Thoracic aorta (tissue), 2 donors: ENCODE measurements at places on chromosomes 12 and 14. TPM values are rescaled to one million over a fixed set of nuclear protein-coding genes. Genes with fewer than 3 reads are reported as not detected.

SDR9C7 gene
- not detected for total RNA-seq

SLIRP gene
- 347 TPM for total RNA-seq

CD69 gene
- total RNA-seq, result 40.3 TPM

KRT74 gene
- not detected for total RNA-seq

ISCA2 gene
- 6.5 TPM for total RNA-seq

KRT6C gene
- not detected for total RNA-seq

GPR84 gene
- total RNA-seq, result 2.3 TPM

SYNDIG1L gene
- 0.21 TPM for total RNA-seq

CISTR gene
- total RNA-seq, result not detected

CRY1 gene
- total RNA-seq, result 40.6 TPM

PTHLH gene
- total RNA-seq, result 5.6 TPM

- H3K27ac ChIP-seq, result no peak overlapping the region
- H3K36me3 ChIP-seq, result no peaks in the 10 kb centered on the region
- H3K27me3 ChIP-seq, result no peaks in the 10 kb centered on the region
- H3K4me1 ChIP-seq, result peaks cover 10% of the 10 kb centered on the region
These were observed 52.0 kb upstream of the PSMA6 start for GRCh38 chr14:35240231-35240630.

DNA sequence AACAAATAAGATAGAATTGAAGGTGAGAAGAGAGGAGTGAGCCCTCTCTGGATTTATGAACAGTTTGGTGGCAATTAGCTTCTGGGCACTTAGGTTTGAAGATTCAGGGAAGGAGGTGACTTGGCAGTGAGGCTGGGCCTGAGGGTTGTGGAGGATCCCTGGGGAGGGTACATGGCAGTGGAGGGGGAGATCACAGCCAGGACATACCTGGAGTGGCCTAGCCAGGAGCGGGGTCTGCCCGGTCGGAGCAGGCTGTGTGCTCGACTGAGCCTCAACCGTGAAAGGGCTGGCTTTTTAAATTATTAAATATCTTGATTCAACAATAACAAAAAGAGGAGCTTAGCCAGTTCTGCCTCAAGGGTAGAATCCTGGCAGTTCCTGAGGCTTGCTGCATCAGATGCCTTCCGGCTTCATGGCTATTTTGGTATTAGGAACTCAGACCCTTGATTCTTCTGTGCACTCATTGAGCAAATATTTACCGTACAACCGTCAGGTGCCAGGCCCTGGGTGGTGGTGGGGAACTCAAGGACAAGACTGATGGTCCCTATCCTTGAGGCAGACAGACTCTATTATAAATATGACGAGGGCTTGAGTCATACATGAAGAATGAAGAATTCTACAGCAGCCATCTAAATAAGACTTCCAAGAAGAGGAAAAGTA lies 73.4 kb downstream of the SPTB start:
- H3K27ac ChIP-seq, result peak overlapping the region; percentile 92
- no peaks in the 10 kb centered on the region for H3K36me3 ChIP-seq
- H3K4me3 ChIP-seq, result peak overlapping the region; percentile 28
- no peaks in the 10 kb centered on the region for H3K27me3 ChIP-seq
- H3K4me1 ChIP-seq, result peaks cover 51% of the 10 kb centered on the region
- peak; percentile 60 for DNase-seq

DNA sequence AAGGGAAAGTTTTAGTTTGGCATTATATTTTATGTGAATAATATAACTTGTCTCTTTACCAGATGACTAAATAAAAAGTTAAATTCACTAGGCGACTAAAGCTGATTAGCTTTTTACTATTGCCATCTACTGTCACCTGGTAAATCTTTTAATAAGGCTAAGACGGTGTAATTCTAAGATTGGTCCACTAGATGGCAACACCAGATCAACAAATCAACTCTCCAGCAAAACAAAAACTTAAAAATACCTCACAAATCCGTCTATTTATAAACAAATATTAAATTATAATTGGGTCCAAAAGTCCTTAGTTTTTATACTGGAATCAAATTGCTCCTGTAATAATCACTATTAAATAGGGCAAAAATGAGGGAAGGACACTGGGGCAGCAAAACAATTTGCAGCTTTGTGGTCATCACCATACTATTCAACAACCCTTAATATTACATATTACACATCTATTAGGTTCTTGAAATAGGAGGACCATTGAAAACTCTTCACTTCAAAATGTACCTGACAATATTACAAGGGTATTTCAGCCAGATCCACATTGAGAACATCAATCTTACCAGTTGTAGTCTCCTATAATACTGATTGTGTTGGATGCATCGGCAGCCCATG lies 47.9 kb downstream of the GALC start:
- no peak for DNase-seq
- H3K27me3 ChIP-seq, result no peaks in the 10 kb centered on the region
- peaks cover 21% of the 10 kb centered on the region for H3K36me3 ChIP-seq
- H3K4me1 ChIP-seq, result no peaks in the 10 kb centered on the region
- H3K4me3 ChIP-seq, result no peak overlapping the region
- H3K27ac ChIP-seq, result no peak overlapping the region

- no peak overlapping the region for H3K27ac ChIP-seq
- H3K36me3 ChIP-seq, result no peaks in the 10 kb centered on the region
- no peak overlapping the region for H3K4me3 ChIP-seq
- DNase-seq, result no peak
- H3K4me1 ChIP-seq, result no peaks in the 10 kb centered on the region
These were observed 48.7 kb upstream of the CDKN3 start for GRCh38 chr14:54348001-54348611.

DNA sequence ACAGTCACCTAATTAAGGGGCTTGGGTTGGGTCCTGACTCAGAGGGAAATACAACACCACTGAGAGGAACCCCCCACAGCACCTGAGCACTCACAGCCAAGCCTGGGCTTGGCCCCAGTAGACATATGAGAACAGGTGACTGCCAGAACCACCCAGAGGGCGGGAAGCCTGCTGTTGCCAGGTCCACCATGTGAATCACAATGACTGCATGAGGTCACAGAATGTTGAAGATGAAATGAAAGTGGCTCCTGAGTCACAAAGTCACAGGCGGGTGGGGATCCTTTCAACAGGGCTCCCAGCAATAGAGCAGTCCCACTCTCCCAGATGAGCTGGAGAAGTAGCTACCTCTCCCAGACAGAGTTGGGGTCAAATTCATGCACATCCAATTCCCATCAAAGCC lies at the start of gene LRRC74A:
LRRC74A (plus strand) TSS at position 287 of the 400 bp plus-strand sequence. CDS start 290 bp downstream, outside the sequence.
- H3K4me1 ChIP-seq, result peaks cover 7% of the 10 kb centered on the region
- no peak for DNase-seq
- H3K36me3 ChIP-seq, result no peaks in the 10 kb centered on the region
- H3K27ac ChIP-seq, result no peak within 1 kb of the TSS
- H3K27me3 ChIP-seq, result no peaks in the 10 kb centered on the region

DNA sequence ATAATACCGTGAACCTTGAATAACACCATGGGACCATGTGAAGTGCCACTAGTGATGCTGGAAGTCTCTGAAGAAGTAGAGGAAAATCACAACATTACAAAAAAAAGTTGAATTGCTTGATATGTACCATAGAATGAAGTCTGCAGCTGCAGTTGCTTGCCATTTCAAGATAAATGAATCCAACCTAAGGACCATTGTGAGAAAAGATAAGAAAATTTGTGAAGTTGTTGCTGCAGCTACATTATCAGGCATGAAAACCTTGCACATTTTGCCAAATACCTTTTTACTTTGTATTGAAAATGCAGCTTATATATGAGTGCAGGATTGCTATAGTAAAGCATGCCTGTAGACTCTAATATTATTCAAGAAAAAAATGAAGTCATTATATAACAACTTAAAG lies 126.5 kb downstream of the NUBPL start:
- H3K4me1 ChIP-seq, result no peaks in the 10 kb centered on the region
- no peaks in the 10 kb centered on the region for H3K27me3 ChIP-seq
- H3K4me3 ChIP-seq, result no peak overlapping the region
- no peak overlapping the region for H3K27ac ChIP-seq

GRCh38 chr12:114834621-114835020 lies 150.6 kb upstream of the TBX3 start:
- H3K27me3 ChIP-seq, result no peaks in the 10 kb centered on the region
- H3K27ac ChIP-seq, result no peak overlapping the region
- DNase-seq, result no peak
- H3K4me1 ChIP-seq, result no peaks in the 10 kb centered on the region
- H3K4me3 ChIP-seq, result no peak overlapping the region
- no peaks in the 10 kb centered on the region for H3K36me3 ChIP-seq

- no peak overlapping the region for H3K4me3 ChIP-seq
- H3K27ac ChIP-seq, result no peak overlapping the region
- no peaks in the 10 kb centered on the region for H3K36me3 ChIP-seq
- no peaks in the 10 kb centered on the region for H3K27me3 ChIP-seq
- DNase-seq, result no peak
These were observed 531.0 kb downstream of the CCER1 start for GRCh38 chr12:90423965-90424364.

DNA sequence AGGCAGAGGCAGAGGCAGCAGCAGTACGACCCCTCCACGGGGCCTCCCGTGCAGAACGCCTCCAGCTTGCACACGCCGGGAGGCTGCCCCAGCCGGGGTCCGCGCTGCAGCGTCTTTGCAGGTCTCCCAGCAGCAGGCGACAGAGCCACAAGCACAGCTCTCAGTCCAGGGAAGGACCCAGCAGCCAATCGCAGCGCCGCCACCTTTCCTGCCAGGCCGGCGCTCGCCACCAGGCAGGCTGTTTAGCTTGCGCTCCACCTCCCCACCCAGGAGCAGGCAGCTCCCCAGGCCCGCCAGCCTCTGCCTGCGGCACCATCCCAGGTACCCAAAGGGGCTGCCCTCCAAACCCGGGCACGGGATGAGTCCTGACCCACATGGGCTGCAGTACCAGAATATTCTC lies 25.2 kb downstream of the DDX51 start:
- H3K36me3 ChIP-seq, result peaks cover 50% of the 10 kb centered on the region
- DNase-seq, result no peak
- H3K4me3 ChIP-seq, result no peak overlapping the region
- no peak overlapping the region for H3K27ac ChIP-seq

GRCh38 chr12:55765736-55766290 lies 22.9 kb downstream of the GDF11 start:
- DNase-seq, result no peak
- H3K4me1 ChIP-seq, result no peaks in the 10 kb centered on the region
- no peak overlapping the region for H3K4me3 ChIP-seq
- H3K27ac ChIP-seq, result no peak overlapping the region
- H3K36me3 ChIP-seq, result peaks cover 6% of the 10 kb centered on the region

- peak within 1 kb of the TSS; percentile 79 for H3K4me3 ChIP-seq
- H3K27ac ChIP-seq, result no peak within 1 kb of the TSS
- H3K27me3 ChIP-seq, result no peaks in the 10 kb centered on the region
These were observed at the start of gene B3GNT4 for GRCh38 chr12:122203301-122204166. B3GNT4 (plus strand) TSS chr12:122203709; CDS start chr12:122204619, 910 bp downstream.
